ENCODE measurements at places on chromosomes 7 and 10.

- DNase-seq, result no peak
Measured at GRCh38 chr7:1848013-1848640, 178.1 kb downstream of the ELFN1 start.

DNA sequence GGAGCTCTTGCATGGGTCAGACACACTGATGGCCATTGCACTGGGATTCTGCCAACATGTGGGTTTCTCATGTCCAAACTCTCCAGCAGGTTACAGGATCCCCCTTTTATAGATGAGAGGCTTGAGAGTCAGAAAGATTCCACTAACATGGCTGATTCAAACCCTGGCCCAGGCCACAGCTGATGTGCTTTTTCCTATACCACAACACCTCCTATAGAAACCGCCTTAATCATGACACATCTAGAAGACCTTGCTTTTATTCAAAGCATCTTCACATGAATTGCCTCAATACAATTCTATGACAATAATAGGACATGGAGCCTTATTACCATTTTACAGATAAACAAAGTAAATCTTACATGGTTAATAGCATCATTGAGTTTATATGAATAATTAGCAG, 188.6 kb downstream of the DPY19L1 start:
- no peak for DNase-seq

GRCh38 chr10:53209944-53210611, 437.5 kb upstream of the MBL2 start:
- peak; percentile 37 for DNase-seq

- no peak for DNase-seq
Measured at GRCh38 chr7:117048882-117049281, 95.6 kb downstream of the ST7 start.

DNA sequence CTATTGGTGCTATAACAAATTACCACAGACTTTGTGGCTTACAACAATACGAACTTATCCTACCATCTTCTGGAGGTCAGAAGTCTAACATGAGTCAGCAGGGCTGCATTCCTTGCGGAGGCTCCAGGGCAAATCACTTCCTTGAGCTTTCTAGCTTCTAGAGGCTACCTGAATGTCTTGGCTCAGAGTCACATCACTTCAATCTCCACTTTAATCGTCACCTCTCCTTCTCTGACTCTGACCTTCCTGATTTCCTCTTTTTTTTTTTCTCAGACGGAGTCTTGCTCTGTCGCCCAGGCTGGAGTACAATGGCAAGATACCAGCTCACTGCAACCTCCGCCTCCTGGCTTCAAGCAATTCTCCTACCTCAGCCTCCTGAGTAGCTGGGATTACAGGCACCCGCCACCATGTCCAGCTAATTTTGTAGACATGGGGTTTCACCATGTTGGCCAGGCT, 44.6 kb upstream of the ANAPC16 start:
- DNase-seq, result peak; percentile 90

DNA sequence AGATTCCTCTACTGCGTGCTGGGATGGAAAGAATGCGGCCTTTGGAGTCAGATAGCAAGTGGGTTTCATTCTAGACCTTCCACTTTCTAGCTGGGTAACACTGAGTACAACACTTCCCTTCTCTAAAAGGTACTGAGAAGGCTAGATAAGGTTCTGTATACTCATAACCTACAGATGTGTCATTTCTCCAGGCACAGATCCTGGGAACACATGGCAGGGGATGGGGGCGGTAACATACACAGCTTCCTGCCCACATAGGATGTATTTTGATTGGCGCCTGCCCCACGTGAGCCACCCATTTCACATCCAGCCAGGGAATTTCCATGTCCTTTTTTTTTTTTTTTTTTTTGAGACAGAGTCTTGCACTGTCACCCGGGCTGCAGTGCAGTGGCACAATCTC, 31.8 kb downstream of the KLRG2 start:
- DNase-seq, result peak; percentile 20

DNA sequence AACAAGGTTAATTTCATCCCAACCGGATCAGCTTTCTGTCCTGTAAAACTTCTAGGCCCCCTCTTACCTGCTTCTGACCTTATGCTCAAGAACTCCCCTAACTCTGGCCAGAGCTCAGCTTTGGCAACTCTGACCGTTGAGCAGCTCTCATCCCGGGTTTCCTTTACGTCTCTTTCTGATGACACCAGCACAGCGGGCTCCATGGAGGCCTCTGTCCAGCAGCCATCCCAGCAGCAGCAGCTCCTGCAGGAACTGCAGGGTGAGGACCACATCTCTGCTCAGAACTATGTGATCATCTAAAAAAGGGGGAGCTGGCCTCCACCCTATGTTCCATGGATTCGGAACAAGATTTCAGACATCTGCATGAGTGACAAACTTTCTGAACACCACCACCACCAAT, 117.6 kb downstream of the GLCCI1 start:
- DNase-seq, result no peak

- peak; percentile 81 for DNase-seq
Measured at GRCh38 chr7:117127585-117128168, 174.4 kb downstream of the ST7 start.

DNA sequence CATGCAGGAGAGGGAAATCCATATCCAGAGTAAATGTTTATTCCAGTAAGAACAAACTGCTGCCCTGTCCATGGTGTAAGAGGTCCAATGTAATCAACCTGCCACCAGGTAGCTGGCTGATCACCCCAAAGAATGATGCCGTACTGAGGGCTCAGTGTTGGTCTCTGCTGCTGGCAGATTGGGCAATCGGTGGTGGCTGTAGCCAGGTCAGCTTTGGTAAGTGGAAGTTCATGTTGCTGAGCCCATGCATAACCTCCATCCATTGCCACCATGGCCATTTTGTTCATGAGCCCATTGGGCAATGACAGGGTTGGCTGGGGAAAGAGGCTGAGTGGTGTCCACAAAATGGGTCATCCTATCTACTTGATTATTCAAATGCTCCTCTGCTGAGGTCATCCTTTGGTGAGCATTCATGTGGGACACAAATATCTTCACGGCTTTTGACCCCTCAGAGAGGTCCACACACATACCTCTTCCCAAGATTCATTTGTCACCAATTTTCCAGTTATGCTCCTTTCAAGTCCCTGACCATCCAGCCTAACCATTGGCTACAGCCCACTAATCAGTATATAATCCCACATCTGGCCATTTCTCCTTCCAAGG, 23.3 kb upstream of the PAPSS2 start:
- DNase-seq, result no peak

GRCh38 chr7:128841921-128842673, 11.9 kb downstream of the FLNC start:
- DNase-seq, result peak; percentile 35

DNA sequence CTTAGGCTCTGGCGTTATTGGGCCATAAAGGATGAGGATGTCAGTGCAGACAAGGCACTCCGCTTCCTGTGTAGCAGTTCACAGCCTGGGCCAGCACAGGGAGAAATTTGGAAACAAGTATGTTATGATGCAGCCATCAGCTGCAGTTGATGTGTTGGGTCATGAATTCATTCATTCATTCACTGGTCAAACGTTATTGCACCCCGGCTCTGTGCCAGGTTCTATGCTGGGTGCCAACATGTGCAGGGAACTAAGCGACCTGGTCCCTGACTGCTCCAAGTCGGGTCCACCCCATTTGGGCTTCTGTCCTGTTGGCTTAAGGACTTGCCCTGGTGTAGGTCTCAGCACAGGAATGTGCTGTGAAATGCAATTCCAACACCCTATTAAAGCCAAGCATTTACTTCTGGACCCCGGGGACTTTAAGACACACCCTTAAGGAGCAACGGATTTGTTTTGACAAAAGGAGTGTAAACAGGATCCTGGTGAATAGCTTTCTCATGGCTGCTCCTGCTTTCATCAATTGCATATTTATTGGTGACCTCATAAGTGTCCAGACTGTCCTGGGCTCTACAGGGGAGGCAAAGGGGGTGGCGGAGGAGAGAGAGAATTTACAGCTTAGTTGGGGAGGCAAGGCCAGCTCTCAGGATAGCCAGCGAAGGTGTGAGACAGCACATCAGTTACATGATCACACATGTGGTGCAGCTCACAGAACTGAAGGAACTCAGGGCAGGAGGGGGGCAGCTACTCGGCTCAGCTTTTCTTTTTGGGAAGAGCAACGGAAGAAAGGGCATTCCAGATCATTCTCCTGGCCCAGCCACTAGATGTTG, 158.6 kb downstream of the GRK5 start:
- DNase-seq, result peak; percentile 22

GRCh38 chr10:36341471-36341870, 699.4 kb upstream of the FZD8 start:
- DNase-seq, result peak; percentile 30

- DNase-seq, result no peak
Measured at GRCh38 chr7:104536956-104537355, 208.6 kb downstream of the LHFPL3 start.

GRCh38 chr7:55132890-55133551, 114.2 kb downstream of the EGFR start:
- DNase-seq, result peak; percentile 99

DNA sequence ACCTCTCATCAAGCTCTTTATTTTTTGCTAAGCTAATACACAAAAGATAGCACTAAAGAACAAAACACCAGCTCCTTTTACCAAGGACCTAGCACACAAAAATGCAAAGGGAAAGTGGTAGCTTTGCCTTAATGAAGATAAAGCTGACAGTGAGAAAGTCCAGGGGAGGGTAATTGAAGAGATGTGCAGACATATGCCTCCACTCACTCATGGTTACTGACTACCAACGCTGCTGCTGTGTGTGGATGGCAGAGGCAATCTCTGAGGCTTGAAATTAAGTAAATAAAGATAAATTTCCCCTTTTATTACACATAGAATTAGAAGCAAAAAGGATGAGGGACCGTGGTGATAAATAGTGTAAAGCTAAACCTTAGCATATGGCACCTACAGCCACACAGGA, 87.0 kb downstream of the HGF start:
- DNase-seq, result no peak

- DNase-seq, result no peak
Measured at GRCh38 chr10:4370376-4370775, 455.6 kb upstream of the AKR1E2 start.

DNA sequence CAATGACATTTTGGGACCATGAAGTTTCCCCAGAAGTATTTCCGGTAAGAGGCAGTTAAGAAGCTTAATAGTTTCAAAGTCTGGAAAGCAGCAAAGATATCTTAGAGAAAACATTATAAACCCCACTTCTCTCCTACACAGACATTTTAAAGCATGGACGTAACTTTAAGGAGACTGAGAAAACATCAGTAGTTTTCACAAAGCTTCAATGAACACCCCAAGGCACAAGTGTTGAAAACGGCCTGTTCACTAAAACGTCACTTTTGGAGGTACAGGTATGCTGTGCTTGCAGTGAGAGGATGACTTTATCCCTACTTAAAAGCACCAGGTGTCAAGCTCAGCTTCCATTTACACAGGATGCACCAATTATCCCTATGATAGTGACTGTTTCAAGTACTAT, 25.0 kb downstream of the NCOA4 start:
- no peak for DNase-seq

DNA sequence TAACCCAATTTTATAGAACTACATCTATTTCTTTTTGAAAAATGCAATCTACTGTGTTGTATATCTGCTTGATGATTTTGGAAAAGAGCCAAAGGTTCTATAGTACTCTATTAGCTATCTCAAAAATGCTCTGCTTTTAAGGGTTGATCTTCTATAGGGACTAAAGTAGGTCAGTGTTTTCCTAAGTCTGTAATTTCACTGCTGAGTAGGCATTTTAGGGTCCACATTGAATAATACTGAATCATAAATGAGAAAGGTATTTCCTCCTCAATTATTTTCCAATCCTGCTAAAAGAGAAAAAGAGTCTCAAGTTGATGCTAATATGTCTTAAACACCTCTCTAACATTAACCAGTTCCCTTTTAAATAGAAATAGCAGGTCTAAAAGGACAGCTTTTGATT, 244.2 kb downstream of the LHFPL3 start:
- no peak for DNase-seq

DNA sequence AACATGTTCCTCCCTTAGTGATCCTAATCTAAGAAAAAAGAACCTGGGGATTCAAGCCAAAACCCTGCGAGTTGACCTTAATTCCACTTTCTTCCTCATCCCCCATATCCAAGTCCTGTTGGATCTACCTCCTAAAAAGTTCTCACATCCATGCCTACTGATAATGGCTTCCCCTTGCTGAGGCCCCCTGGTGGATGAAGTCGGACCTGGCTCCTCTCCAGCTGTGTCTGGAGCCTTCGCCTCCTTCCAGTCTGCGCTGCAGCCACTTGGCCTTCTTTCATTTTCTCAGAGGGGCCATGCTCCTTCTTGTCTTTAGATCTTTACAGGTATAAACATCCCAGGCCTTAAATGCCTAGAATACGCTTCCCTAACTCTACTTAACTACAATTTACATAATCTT, 8.1 kb downstream of the PDE1C start:
- DNase-seq, result peak; percentile 22
